COR-L47 (cell line): ENCODE measurements at places on chromosomes 1 and 21.

GRCh38 chr1:906600-907420 lies 16.9 kb upstream of the SAMD11 start:
- no peak for DNase-seq

GRCh38 chr1:153049211-153049610 lies 8.1 kb downstream of the SPRR2A start:
- no peak for DNase-seq

- DNase-seq = no peak
Observed at GRCh38 chr1:214423045-214423444, 128.4 kb downstream of the PTPN14 start.

- DNase-seq = no peak
Observed at GRCh38 chr21:17798796-17799195, 20.4 kb downstream of the C21orf91 start.

- no peak for DNase-seq
Observed at GRCh38 chr1:156641761-156642264, at the start of gene BCAN. Gene BCAN, plus strand, starts transcription at chr1:156642117. Its CDS starts 3,938 bp downstream, at chr1:156646055.
